ENCODE measurements at places on chromosomes 7 and 10.

DNA sequence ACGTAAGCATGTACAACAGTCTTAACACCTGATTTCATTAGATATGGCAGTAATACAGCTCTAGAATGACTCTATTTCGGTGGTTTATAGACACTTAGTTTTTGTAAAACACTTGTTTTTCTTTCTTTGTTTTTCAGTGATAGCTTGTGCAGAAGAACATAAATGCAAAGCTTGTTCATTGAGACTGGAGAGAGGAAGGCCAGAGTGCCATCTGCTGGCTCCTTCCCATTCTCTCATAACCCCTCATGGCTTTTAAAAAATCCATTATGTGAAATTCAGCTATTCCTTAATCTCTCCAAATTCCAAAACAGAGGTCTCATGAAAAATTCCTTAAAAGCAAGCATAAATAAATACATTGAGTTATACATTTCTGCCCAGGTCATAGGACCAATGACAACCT is 76.3 kb downstream of the CACNB2 start:
- H3K4me1 ChIP-seq: no peaks in the 10 kb centered on the region
- H3K4me3 ChIP-seq: no peak overlapping the region
- DNase-seq: peak; percentile 62
- H3K27me3 ChIP-seq: no peaks in the 10 kb centered on the region
- no peaks in the 10 kb centered on the region for H3K36me3 ChIP-seq
- H3K27ac ChIP-seq: no peak overlapping the region

GRCh38 chr10:13750299-13751190 is 163.8 kb downstream of the PRPF18 start:
- H3K4me1 ChIP-seq: peaks cover 17% of the 10 kb centered on the region
- no peak for DNase-seq
- H3K4me3 ChIP-seq: no peak overlapping the region
- no peak overlapping the region for H3K27ac ChIP-seq
- H3K36me3 ChIP-seq: no peaks in the 10 kb centered on the region

DNA sequence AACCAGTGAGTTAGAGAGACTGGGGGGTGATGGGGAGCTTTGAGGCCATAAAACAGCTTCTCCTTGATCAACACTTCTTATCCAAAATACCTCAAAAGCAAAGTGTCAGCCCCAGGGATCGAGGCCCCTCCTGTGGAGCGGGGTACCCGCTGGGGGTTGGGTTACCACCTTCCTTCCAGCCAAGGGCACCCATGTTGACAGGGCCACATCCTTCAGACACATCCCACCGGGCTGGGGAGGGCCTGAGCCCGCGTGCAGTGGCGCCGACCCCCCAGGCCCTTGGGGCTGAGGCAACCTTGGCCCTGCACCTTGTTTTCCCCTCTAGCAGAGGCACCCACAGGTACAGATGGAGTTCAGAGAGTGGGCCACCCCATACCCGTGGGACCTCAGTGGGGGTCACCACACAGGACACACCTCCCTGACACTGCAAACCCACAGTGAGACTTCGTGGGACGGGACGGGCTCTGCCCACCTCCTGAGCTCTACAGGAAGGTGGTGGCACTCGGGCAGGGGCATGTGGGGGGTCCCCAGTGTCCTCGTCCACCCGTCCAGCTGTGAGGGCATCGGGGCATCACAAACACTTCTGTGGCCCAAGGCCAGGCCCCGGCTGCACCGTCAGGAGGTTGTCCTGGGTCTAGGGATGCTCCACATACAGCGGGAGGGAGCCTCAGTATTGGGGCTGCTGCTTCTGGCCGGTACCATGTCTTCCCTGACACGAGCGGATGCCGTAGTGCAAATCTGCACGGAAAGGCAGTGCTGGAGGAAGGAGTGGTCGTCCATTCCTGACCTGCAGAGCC is 10.7 kb downstream of the DPYSL4 start:
- H3K36me3 ChIP-seq: no peaks in the 10 kb centered on the region
- no peak for DNase-seq
- H3K27ac ChIP-seq: no peak overlapping the region
- no peaks in the 10 kb centered on the region for H3K27me3 ChIP-seq

GRCh38 chr10:34698979-34699378 is 116.1 kb downstream of the PARD3 start:
- no peaks in the 10 kb centered on the region for H3K27me3 ChIP-seq
- H3K27ac ChIP-seq: no peak overlapping the region
- DNase-seq: peak; percentile 76
- peaks cover 27% of the 10 kb centered on the region for H3K4me1 ChIP-seq

- no peak overlapping the region for H3K27ac ChIP-seq
- H3K4me3 ChIP-seq: no peak overlapping the region
- no peaks in the 10 kb centered on the region for H3K27me3 ChIP-seq
These were observed 23.2 kb upstream of the MALSU1 start for GRCh38 chr7:23275912-23276311.

DNA sequence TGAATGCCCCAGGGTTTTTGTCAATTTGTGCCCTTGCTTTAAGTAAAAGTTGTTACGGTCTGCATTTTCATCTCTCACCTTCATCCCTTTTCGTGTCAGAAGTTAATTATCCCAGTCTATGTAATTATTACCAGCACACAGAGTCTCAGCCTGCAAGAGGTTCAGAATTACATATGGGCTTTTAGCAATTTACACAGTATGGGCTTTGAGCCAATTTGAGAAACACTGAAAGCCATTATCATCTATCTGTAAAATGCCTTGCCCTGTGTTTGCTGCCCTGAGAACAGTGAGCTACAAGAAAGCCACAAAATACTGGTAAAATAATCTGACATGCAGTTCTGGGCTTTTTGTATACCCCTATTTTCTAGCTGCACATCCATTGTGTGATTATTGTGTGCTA is 125.6 kb upstream of the STEAP4 start:
- no peak for DNase-seq
- H3K36me3 ChIP-seq: no peaks in the 10 kb centered on the region
- H3K4me1 ChIP-seq: no peaks in the 10 kb centered on the region

DNA sequence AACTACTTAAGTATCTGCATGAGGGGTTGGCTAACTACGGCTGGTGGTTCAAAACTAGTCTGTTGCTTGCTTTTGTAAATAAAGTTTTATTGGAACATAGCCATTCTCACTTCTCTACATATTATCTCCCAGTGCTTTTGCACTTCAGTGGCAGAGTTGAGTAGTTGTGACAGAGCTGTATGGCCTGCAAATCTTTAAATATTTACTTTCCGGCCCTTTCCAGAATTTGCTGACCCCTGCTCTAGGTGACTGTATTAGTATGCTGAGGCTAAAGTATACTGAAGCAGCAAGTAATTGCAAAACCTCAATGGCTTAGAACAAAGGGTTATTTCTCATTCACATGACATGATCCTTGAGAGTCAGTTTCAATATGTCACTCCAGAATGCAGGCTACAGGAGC is 78.3 kb downstream of the OTUD1 start:
- H3K4me1 ChIP-seq: 0 out of 2 replicates have a peak, but pooled peaks cover 4% of the 10 kb centered on the region
- peaks cover 9% of the 10 kb centered on the region for H3K27me3 ChIP-seq
- no peak for DNase-seq
- H3K27ac ChIP-seq: no peak overlapping the region
- H3K4me3 ChIP-seq: no peak overlapping the region
- no peaks in the 10 kb centered on the region for H3K36me3 ChIP-seq

DNA sequence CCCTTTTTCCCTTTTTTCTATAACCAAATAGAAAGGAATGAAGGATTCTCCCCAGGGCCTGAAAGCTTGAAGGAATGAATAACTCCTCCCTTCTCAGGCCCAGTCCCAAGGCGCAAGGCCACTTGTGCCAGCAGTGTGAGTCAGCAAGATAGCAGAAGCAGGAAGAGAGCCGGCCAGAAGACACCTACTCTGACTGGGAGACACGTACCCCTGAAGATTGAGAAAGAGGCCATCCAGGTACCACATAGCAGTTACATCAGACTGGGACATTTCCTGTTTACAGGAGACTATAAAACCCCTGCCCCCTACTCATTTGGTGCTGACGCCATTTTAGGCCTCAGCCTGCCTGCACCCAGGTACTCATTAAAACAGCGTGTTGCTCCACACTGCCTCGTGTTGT is 65.5 kb downstream of the LRRC17 start:
- peak; percentile 86 for DNase-seq
- 0 out of 2 replicates have a peak, but pooled peaks cover 3% of the 10 kb centered on the region for H3K4me1 ChIP-seq
- H3K36me3 ChIP-seq: no peaks in the 10 kb centered on the region

GRCh38 chr10:14648946-14649345 is 125.8 kb downstream of the FAM107B start:
- H3K4me1 ChIP-seq: peaks cover 7% of the 10 kb centered on the region
- peaks cover 19% of the 10 kb centered on the region for H3K27me3 ChIP-seq
- H3K36me3 ChIP-seq: no peaks in the 10 kb centered on the region
- H3K27ac ChIP-seq: no peak overlapping the region
- DNase-seq: no peak
- H3K4me3 ChIP-seq: no peak overlapping the region

DNA sequence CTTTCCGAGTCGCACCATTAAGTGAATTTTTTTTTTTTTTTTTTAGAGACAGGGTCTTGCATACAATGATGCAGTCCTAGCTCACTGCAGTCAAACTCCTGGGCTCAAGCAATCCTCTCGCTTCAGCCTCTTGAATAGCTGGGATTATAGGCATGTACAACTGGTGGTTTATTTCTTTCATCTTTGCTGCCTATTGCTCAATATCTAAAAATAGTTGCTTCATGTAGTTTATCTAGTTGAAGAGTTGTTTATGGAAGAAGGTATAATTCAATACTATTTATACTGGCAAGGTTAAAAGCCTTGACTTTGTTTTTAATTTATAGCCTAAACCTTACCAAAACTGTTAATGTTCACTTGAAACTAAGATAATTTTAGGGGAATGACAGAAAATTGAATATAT is 66.9 kb downstream of the SEMA3D start:
- H3K27me3 ChIP-seq: no peaks in the 10 kb centered on the region
- no peaks in the 10 kb centered on the region for H3K4me1 ChIP-seq
- DNase-seq: no peak
- no peak overlapping the region for H3K27ac ChIP-seq

DNA sequence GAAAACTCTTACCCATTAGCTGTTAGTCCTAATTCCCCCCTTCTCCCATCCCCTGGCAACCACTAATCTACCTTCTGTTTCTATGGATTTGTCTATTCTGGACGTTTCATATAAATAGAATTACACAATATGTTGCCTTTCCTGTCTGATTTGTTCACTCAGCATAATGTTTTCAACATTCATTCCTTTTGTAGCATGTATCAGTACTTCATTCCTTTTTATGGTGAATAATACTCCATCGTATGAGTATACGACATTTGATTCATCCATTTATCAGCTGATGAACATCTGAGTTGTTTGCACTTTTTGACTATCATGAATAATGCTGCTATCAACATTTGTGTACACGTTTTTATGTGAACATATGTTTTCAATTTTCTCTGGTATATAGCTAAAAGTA is 4.4 kb upstream of the FRAT1 start:
- no peaks in the 10 kb centered on the region for H3K36me3 ChIP-seq
- peaks cover 4% of the 10 kb centered on the region for H3K4me1 ChIP-seq
- peak; percentile 47 for DNase-seq
- no peak overlapping the region for H3K4me3 ChIP-seq

DNA sequence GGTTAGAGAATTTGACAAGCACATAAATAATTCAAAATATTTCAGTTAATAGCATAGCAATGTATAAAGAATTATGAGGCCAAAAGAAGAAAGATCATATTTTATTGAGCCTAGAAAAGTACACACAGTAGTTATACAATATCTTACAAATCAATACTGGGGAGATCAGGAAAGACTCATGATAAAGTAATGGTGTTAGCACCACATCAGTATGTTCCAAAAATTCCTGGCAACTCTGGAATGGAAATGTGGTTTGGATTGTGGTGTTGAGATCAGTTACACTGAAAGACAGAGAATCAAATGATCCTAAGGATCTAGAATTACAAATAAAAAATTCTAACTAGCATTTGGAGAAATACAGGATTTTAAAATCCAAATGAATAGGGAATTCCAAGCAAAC is 420.5 kb upstream of the CNTNAP2 start:
- no peaks in the 10 kb centered on the region for H3K4me1 ChIP-seq
- no peaks in the 10 kb centered on the region for H3K36me3 ChIP-seq
- H3K27me3 ChIP-seq: no peaks in the 10 kb centered on the region
- no peak for DNase-seq
- no peak overlapping the region for H3K4me3 ChIP-seq

- H3K27me3 ChIP-seq: no peaks in the 10 kb centered on the region
- DNase-seq: peak; percentile 86
- peaks cover 10% of the 10 kb centered on the region for H3K4me1 ChIP-seq
These were observed 271.0 kb downstream of the MAD1L1 start for GRCh38 chr7:1961701-1962276.

- H3K4me1 ChIP-seq: peaks cover 23% of the 10 kb centered on the region
- peak; percentile 91 for DNase-seq
- H3K4me3 ChIP-seq: no peak overlapping the region
- H3K36me3 ChIP-seq: no peaks in the 10 kb centered on the region
- no peaks in the 10 kb centered on the region for H3K27me3 ChIP-seq
These were observed 80.6 kb downstream of the PRKAG2 start for GRCh38 chr7:151796091-151796870.

GRCh38 chr10:98623176-98623575 is 176.4 kb upstream of the HPS1 start:
- H3K36me3 ChIP-seq: no peaks in the 10 kb centered on the region
- H3K4me3 ChIP-seq: no peak overlapping the region
- H3K27me3 ChIP-seq: no peaks in the 10 kb centered on the region

GRCh38 chr10:35394411-35394851 is 58.1 kb downstream of the CCNY start:
- H3K27ac ChIP-seq: no peak overlapping the region
- H3K36me3 ChIP-seq: no peaks in the 10 kb centered on the region
- peaks cover 10% of the 10 kb centered on the region for H3K4me1 ChIP-seq
- no peak for DNase-seq
- no peak overlapping the region for H3K4me3 ChIP-seq

- H3K27ac ChIP-seq: peak overlapping the region; percentile 77
- 0 out of 2 replicates have a peak, but pooled peaks cover 3% of the 10 kb centered on the region for H3K36me3 ChIP-seq
- peaks cover 33% of the 10 kb centered on the region for H3K4me1 ChIP-seq
- peak overlapping the region; percentile 46 for H3K4me3 ChIP-seq
- DNase-seq: peak; percentile 72
- no peaks in the 10 kb centered on the region for H3K27me3 ChIP-seq
These were observed 18.0 kb downstream of the STARD3NL start for GRCh38 chr7:38195804-38196595.

- H3K36me3 ChIP-seq: no peaks in the 10 kb centered on the region
- peak; percentile 16 for DNase-seq
- H3K27me3 ChIP-seq: no peaks in the 10 kb centered on the region
These were observed 31.0 kb downstream of the SBDS start for GRCh38 chr7:66964411-66964810.

GRCh38 chr7:133936074-133936473 is 191.1 kb upstream of the LRGUK start:
- DNase-seq: peak; percentile 39
- H3K36me3 ChIP-seq: no peaks in the 10 kb centered on the region
- H3K4me1 ChIP-seq: peaks cover 13% of the 10 kb centered on the region
- no peaks in the 10 kb centered on the region for H3K27me3 ChIP-seq

Measured in GM23248 (cell line).